ENCODE measurements at places on chromosomes 4 and X.

DNA sequence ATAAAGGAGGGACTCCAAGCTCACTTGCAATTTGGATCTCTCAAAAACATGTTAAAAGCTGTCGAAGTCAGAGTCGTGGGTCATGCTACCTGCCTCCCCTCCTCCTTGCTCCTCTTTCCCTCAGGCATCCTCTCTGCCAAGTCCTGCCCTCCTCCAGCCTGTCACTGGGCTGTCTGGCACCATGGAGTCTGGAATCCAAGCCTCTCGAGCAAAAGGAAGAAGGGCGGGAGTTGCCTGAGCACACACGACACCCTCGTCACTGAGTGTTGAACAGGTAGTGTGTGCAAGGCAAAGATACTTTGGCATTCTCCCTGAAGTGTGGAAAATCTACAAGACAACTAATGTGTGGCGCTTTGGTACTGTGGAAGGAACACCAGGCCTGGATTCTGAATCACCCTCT lies 62.2 kb downstream of the HAUS3 start:
- DNase-seq, result no peak

- no peak for DNase-seq
These were observed at the start of gene ING2 for GRCh38 chr4:183504930-183505610. TSS of gene ING2 (plus strand) at chr4:183505058. CDS start at chr4:183505196, 138 bp downstream.

DNA sequence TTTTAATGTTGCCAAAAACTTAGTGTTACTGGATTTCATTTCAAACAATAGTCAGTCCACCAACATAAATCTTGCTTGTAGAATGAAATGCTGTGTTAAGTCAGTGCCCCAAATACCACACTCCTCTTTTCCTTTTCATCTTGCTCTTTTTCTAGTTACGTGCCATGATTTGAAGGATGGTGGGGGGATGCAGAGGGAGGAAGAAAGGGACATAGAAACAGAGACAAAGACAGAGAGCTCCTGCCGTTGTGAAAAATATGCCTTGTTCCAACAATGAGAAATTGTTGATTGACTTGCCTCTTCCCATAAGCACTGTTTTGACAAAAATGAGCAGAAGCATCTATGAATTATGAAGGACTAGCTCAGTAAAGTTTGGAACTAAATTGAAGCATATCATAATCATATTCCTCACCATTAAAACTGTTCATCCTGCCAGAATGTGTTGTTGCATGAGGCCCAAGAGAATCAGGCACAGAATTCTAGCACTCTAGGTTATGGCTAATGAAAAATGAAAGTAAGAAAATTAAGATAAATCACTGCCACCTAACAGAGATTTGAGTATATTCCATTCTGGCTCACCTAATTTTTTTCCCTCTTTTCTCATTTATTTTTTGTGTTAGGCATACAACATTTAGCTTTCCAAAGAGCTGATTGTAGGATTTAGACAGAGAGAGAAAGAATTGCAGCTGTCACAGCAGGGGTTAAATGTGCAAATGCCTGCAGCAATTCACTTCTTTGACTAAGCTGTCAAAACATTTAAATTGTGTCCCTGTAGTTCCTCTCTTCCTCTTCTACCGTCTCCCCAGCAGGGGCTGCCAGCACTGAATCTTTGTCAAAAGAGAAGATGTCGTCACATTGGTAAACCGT lies 111.6 kb upstream of the PTPN13 start:
- no peak for DNase-seq

DNA sequence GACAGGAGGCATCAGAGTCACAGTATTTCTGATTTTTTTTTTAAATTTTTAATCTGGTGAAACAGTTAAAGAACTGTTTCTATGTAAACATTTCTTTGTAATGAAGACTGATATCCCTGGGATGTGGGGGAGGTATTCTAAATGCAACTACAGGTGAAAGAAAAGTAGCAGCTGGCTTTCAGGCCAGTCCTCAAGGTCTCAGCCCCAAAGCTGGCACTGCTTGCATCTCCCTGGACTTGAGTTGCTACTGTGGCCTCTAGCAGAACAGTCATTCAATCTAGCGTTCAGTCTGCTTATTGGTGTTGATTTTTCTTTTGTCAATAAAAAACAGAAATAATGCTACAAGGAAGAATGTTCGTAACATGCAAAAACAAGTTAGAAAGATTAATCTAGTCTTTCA lies 4.9 kb downstream of the MBNL3 start:
- no peak for DNase-seq

- DNase-seq, result no peak
These were observed 50.8 kb upstream of the HOPX start for GRCh38 chr4:56731857-56732256.

All from activated CD8-positive, alpha-beta memory T cell treated with anti-CD3 and anti-CD28 coated beads, Interleukin-2, amount 50 U/mL, for 48 hours (primary cell).